ENCODE measurements at places on chromosomes 11 and 22.

- no peak for DNase-seq
Observed at GRCh38 chr22:41271787-41272186, 14.2 kb downstream of the RANGAP1 start.

DNA sequence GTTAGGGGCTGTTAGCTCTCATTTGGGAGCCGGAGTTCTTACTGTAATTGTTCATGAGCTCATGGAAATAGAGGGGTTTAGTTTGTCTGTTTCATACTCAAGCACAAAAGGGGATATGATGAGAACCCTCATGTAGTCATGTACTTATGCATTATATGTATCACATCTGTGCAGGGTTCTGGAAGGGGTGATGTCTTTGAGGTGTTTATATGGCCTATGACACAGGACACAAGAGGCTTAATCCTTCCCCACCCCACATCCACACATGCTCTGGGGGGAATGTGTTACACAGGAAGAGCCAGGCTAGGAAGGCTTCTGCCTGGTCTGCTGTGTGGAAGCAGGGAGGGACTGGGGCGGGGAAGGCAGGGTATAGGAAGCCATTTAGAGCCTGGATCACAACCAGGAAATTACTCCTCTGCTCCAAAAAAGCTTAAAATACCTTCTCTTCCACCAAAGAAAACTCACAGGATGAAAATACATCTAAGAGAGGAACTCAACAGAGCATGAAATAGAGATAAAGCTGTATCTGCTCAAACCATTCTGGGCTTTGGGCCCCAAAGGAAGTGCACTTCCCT is 316.1 kb downstream of the TMEM135 start:
- no peak for DNase-seq

- DNase-seq = no peak
Observed at GRCh38 chr11:74012074-74012809, 3.4 kb upstream of the UCP3 start.

- DNase-seq = no peak
Observed at GRCh38 chr11:61259363-61259762, 18.4 kb downstream of the PGA5 start.

Measured in GM12892 (cell line).